ENCODE measurements at places on chromosomes 3 and 15. TPM values are rescaled to one million over a fixed set of nuclear protein-coding genes. Genes with fewer than 3 reads are reported as not detected.

The KLF15 gene
- 40.2 TPM for total RNA-seq

The SPINT1 gene
- total RNA-seq: 134 TPM

The PARP16 gene
- total RNA-seq: 17.5 TPM

The TGM5 gene
- not detected for total RNA-seq

The DPPA2 gene
- not detected for total RNA-seq

The ACSBG1 gene
- not detected for total RNA-seq

GRCh38 chr3:53845103-53845880 lies 927 bp downstream of the CHDH start:
- peak overlapping the region; percentile 41 for H3K4me3 ChIP-seq
- H3K4me1 ChIP-seq: peaks cover 63% of the 10 kb centered on the region
- H3K27me3 ChIP-seq: no peaks in the 10 kb centered on the region
- DNase-seq: peak; percentile 81
- peak overlapping the region; percentile 99 for H3K27ac ChIP-seq
- H3K36me3 ChIP-seq: no peaks in the 10 kb centered on the region

- no peaks in the 10 kb centered on the region for H3K36me3 ChIP-seq
- DNase-seq: no peak
- no peaks in the 10 kb centered on the region for H3K27me3 ChIP-seq
- H3K4me3 ChIP-seq: no peak overlapping the region
Observed at GRCh38 chr15:49573421-49573820, 47.2 kb downstream of the FAM227B start.

DNA sequence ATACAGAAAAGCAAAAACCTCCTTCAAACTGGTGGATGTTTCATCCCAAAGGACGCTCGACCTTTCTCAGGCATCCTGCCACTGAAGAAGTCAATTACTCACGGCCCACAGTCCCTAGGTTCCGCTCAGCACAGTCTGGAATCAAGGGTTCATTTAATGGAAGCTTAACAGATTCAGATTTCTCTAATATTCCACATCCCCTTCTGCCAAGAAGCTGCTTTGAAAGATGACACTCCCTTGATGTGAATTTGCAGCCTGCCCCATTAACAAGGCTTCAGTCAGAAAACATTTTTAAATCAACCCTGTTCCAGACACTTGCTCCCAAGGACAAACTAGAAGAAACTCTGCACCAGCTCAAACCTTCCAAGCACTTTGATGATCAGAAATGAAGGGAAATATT lies 81.2 kb downstream of the LIPC start:
- H3K27ac ChIP-seq: no peak overlapping the region
- H3K4me3 ChIP-seq: no peak overlapping the region
- H3K36me3 ChIP-seq: no peaks in the 10 kb centered on the region
- no peak for DNase-seq

DNA sequence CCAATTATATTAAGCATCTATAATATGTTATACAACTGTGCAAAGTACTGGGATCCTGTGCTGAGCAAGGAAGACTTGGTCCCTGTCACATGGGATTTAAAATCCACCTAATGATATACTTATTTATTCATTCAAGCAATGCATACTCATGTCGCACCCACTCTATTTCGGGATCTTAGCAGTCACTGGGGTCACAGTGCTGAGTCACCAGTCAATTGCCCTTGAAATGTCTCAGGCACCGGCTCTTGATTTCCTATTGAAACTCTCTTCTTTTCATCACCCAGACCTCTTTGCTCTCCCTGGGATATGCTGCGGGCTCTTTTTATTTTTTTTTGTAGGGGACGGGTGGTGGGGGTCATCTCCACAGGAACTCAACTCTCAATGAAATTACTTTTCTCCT lies 194.5 kb upstream of the GAP43 start:
- H3K27ac ChIP-seq: no peak overlapping the region
- DNase-seq: no peak
- no peak overlapping the region for H3K4me3 ChIP-seq
- H3K4me1 ChIP-seq: no peaks in the 10 kb centered on the region

- H3K4me3 ChIP-seq: no peak overlapping the region
- no peak overlapping the region for H3K27ac ChIP-seq
- no peak for DNase-seq
- no peaks in the 10 kb centered on the region for H3K36me3 ChIP-seq
- H3K4me1 ChIP-seq: no peaks in the 10 kb centered on the region
Observed at GRCh38 chr3:32937331-32937730, 14.1 kb upstream of the CCR4 start.

GRCh38 chr3:187172929-187173328 lies 24.4 kb upstream of the RTP1 start:
- no peaks in the 10 kb centered on the region for H3K4me1 ChIP-seq
- no peak overlapping the region for H3K27ac ChIP-seq

GRCh38 chr3:187211532-187212195 lies 14.4 kb downstream of the RTP1 start:
- H3K4me1 ChIP-seq: peaks cover 9% of the 10 kb centered on the region
- H3K27ac ChIP-seq: no peak overlapping the region
- no peak for DNase-seq
- H3K27me3 ChIP-seq: no peaks in the 10 kb centered on the region

GRCh38 chr3:131458653-131459052 lies 44.1 kb downstream of the MRPL3 start:
- H3K4me1 ChIP-seq: no peaks in the 10 kb centered on the region
- H3K4me3 ChIP-seq: no peak overlapping the region
- no peaks in the 10 kb centered on the region for H3K27me3 ChIP-seq
- H3K36me3 ChIP-seq: no peaks in the 10 kb centered on the region
- no peak overlapping the region for H3K27ac ChIP-seq
- DNase-seq: no peak

DNA sequence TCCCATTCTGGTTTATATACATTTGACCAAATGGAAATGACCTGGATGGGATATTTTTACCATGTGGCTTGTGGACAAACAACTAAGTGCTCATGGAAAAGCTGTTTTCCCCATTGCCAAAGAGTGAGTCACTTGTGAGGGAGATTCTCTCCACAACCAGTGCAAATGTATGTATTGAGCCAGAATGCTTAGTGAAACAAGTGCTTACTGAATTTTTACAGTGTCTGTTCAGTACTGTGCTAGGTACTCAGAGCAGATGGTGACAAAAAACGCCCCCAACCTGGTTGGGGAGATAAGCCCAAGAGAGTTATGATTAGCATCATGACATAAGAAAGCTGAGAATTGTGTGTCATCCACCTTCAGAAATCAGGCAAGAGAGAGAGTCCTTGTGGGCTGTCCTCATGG lies 2.3 kb downstream of the CHP1 start:
- no peaks in the 10 kb centered on the region for H3K36me3 ChIP-seq
- no peak for DNase-seq
- no peak overlapping the region for H3K27ac ChIP-seq
- no peak overlapping the region for H3K4me3 ChIP-seq

DNA sequence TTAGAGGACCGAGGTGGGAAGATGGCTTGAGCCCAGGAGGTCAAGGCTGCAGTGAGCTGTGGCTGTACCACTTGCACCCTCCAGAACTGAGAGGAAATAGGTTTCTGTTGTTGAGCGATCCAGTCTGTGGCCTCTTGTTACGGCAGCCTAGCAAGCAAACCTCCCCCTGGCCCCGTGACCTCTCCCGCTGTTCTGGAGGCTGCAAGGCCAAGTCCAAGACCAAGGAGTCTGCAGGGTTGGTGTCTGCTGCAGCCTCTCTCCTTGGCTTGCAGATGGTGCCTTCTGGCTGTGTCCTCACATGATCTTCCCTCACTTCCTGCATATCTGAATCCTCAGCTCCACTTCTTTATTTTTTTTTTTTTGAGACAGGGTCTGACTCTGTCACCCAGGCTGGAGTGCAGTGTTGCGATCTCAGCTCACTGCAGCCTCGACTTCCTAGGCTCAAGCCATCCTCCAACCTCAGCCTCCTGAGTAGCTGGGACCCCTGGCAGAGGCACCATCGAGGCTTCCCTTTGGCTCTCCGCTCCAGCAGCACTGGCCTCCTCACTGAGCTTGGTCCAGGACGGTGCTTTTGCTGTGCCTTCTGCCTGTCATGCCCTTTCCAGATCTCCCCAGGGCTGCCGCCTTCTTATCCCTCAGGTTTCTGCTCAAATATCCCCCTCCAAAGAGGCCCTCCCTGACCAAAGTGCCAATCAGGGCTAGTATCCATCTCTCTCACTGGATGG lies 18.0 kb upstream of the PLXND1 start:
- no peaks in the 10 kb centered on the region for H3K27me3 ChIP-seq
- H3K4me3 ChIP-seq: no peak overlapping the region
- no peak for DNase-seq
- no peaks in the 10 kb centered on the region for H3K36me3 ChIP-seq

- no peak for DNase-seq
- no peak overlapping the region for H3K27ac ChIP-seq
- no peaks in the 10 kb centered on the region for H3K27me3 ChIP-seq
- H3K4me1 ChIP-seq: no peaks in the 10 kb centered on the region
- H3K4me3 ChIP-seq: no peak overlapping the region
- no peaks in the 10 kb centered on the region for H3K36me3 ChIP-seq
Observed at GRCh38 chr3:47323431-47324277, 40.9 kb downstream of the KLHL18 start.

- DNase-seq: no peak
- no peaks in the 10 kb centered on the region for H3K27me3 ChIP-seq
- no peak overlapping the region for H3K27ac ChIP-seq
- no peak overlapping the region for H3K4me3 ChIP-seq
- peaks cover 2% of the 10 kb centered on the region for H3K36me3 ChIP-seq
Observed at GRCh38 chr3:47010910-47011309, 31.4 kb downstream of the NBEAL2 start.

DNA sequence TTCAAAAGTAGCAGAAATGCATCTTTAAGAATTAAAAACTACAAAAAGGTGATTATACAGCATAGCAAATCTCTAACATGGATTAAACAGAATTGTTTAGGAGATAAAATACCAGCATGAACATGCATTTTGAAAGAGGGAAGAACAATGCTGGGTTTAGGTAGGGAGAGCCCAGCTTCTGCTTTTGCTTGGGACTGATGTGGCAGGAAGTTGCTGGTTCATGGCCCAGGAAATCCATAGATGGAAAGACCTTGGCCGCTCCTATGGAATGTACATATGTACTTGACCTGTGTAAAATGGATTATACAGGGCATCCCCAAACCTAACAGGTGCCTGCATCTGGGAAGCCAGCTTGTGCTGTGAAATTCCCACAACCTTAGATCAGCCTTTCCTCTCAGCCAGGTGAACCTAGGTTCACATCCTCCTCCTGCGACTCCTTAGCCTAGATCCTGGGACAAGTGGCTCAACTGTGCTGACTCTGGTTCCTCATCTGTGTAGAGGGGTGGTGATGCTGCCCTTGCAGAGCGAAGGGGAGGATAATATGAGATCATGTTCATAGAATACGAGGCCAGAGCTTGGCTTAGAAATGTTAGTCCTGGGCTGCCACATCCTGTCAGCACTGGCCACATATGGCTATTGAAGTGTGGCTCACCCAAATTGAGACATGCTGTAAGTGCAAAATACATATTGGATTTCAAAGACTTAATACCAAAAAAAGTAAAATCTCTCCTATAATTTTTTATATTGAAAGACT lies 47.0 kb upstream of the PLXNA1 start:
- no peaks in the 10 kb centered on the region for H3K27me3 ChIP-seq
- no peak for DNase-seq
- H3K4me3 ChIP-seq: no peak overlapping the region

- H3K27me3 ChIP-seq: no peaks in the 10 kb centered on the region
- H3K27ac ChIP-seq: no peak overlapping the region
- DNase-seq: no peak
Observed at GRCh38 chr3:111944372-111944771, 34.5 kb upstream of the ABHD10 start.

DNA sequence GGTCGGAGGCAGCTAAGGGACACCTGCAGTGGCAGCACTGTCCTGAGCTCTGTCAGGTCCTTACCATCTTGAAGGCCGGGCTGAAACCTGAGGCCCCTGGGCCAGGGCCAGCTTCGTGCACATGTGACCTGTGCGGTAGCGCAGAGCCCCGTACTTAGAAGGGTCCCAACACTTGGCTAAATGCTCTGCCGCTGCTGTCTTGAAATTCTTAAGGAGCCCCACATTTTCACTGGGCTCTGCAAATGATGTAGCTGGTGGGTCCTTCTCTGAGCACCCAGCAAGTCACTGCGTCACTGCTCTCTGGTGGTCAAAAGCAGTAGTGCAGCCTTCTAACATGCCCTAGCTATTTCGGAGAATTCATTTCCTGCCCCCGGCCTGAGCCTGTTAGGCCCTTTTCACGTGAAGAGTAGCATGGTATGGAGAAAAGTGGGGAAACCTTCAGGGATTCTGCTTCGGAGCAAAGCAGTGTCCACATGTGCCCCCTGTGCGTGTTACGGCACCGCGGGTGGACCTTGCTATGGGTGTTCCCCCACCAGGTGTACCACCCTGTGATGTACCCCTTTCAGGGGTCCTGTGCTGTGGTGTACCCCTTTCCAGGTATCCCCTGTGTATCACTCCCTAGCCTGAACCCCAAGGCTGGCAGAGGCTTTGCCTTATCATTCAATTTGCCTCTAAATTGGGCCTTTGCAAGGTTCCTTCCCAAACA lies 79.7 kb downstream of the TMEM266 start:
- H3K4me1 ChIP-seq: peaks cover 12% of the 10 kb centered on the region
- no peaks in the 10 kb centered on the region for H3K36me3 ChIP-seq
- H3K27ac ChIP-seq: no peak overlapping the region
- H3K27me3 ChIP-seq: no peaks in the 10 kb centered on the region

GRCh38 chr15:32106401-32107381 lies 76.4 kb downstream of the CHRNA7 start:
- DNase-seq: no peak
- peaks cover 16% of the 10 kb centered on the region for H3K4me1 ChIP-seq
- no peaks in the 10 kb centered on the region for H3K27me3 ChIP-seq
- H3K4me3 ChIP-seq: no peak overlapping the region

- H3K4me1 ChIP-seq: peaks cover 4% of the 10 kb centered on the region
- no peaks in the 10 kb centered on the region for H3K36me3 ChIP-seq
- no peak overlapping the region for H3K4me3 ChIP-seq
- DNase-seq: no peak
Observed at GRCh38 chr3:43222590-43222989, 63.8 kb upstream of the SNRK start.

DNA sequence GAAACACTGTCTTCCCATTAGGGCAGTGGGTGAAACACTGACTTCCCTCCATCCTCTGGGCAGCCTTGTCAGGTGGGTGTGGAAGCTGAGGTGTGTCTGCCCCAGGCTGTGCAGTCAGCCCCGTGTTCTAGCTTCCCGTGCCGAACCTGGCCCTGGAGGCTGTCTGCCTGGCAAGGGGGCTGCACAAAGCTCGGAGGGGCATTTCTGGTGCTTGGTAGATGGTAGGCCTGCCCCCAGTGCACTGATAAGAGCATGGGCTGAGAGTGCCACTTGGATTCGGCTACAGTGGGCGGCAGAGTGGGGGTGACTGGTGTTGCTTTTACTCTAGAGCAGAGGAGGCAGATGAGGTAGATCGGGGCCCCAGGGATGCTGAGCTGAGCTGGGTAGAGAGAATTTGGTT lies 21.3 kb downstream of the IGF1R start:
- peaks cover 61% of the 10 kb centered on the region for H3K4me1 ChIP-seq
- no peak overlapping the region for H3K4me3 ChIP-seq
- no peaks in the 10 kb centered on the region for H3K27me3 ChIP-seq
- no peak overlapping the region for H3K27ac ChIP-seq

DNA sequence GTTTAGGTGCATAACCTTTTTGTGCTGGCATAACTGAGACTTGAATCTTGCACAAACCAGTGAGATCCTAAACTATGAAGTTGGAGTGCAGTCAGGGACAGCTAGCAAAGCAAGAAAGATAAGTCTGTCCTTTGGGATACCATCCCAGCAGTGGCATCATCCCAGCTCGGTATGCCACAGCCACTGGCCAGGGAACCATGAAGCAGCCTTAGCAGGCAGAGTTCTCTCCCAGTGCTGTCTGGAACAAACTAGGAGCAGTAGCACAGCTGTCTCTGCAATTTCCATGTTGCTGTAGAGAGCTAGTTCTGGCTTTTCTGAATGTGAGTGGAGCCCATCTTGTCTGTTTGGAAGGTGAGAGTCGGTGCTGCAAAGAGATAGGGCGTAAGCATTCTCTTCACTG lies 130.3 kb downstream of the DTWD1 start:
- no peak for DNase-seq
- H3K27me3 ChIP-seq: no peaks in the 10 kb centered on the region
- H3K27ac ChIP-seq: no peak overlapping the region
- H3K4me3 ChIP-seq: no peak overlapping the region
- no peaks in the 10 kb centered on the region for H3K36me3 ChIP-seq

Measured in body of pancreas (tissue), 4 donors.